ENCODE measurements at places on chromosomes 3 and 15.
A peak's percentile ranks its signal among the peaks of the same experiment; 100 is the strongest.

DNA sequence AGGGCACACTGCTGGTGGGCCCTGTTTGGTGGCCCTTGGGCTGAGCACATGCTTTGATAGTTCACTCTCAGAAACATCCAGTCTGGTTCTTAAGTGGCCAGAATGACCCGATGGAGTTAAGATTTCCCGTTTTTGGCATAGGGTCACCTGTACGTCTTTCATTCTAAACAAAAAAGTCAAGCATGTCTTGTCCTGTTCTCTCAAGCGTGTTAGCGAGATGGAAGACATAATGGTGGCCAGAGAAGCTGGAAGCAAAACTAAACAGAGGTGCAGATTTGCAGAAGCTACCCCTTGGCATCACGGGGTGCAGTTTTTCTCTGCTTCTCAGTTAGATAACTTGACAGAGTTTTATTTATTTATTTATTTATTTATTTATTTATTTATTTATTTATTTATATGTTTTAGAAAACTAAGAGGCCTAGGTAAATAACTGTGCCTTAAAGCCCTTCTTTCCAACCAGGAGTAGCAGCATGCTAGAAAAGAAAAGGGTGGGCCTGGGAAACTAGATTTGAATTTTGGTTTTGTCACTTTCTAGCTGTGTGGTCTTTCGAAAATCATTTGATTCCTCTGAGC is 63.0 kb downstream of the ST6GAL1 start:
- no peak for DNase-seq

GRCh38 chr3:46966811-46967210 is 9.7 kb downstream of the CCDC12 start:
- DNase-seq = no peak

DNA sequence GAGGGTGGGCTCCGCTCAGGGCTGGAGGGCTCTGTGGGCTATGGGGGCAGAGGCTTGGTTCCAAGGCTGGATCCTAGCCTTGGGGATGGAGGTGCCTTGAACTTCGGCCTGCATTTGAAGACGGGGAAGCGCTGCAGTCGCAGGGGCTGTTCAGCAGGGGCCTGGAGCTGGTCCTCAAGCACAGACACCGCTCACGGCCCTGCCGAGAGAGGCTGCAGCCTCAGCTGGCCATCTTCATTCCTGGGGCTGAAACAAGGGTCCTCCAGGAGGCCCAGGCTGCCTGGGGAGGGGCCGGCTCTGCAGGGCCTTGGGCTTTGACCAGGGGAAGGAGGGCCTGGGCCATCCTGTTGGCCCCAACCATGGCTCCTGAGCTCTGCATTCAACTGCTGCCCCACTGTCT is 25.6 kb upstream of the PLXND1 start:
- DNase-seq = no peak

DNA sequence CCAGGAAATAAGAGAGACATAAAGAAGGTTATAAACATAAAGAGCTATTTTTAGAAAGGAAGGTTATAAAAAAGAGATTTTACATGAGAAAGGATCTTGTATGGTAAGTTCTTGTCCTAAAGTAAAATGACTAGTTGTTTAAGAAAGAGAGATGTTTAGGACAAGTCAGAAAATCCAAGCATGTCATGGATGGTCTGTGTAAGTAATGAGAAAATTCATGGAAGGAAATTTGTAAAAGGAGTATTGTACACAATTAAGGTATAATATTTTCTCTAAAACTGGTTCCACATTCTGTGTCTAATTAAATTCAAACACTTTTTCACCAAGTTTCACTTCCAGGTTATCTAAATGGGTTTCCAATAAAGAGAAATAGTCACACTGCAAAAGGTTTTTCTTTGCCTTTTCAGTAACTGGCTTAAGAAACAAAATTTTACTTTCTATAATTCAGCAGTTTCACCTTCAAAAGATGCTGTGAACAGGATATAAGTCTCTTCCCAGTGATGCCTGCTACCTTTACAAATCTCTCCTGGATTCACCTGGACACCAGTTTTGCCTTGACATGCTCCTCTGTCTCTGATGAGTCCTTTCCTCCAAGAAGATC is 455.7 kb downstream of the ZIC1 start:
- DNase-seq = no peak

- no peak for DNase-seq
Measured at GRCh38 chr3:136171097-136171542, 25.0 kb downstream of the MSL2 start.

DNA sequence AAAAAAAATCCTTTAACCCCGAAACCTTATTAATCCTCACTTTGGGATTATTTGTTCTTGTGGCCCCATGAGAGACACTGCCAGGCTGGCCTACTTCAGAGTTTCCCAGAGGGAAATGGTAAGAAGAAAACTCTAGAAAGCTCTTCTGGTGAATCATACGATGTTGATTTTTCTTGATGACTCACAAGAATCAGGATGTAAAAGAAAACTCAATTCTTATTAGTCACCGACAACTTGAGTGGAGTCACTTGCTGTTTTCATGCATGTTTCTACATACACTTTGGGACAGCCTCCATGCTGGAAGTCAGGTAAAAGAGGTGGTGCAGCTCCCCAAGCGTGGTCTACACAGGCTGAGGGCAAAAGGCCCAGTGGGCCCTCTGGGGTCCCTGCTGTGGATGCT is 42.8 kb downstream of the MYO5C start:
- DNase-seq = peak; percentile 86

DNA sequence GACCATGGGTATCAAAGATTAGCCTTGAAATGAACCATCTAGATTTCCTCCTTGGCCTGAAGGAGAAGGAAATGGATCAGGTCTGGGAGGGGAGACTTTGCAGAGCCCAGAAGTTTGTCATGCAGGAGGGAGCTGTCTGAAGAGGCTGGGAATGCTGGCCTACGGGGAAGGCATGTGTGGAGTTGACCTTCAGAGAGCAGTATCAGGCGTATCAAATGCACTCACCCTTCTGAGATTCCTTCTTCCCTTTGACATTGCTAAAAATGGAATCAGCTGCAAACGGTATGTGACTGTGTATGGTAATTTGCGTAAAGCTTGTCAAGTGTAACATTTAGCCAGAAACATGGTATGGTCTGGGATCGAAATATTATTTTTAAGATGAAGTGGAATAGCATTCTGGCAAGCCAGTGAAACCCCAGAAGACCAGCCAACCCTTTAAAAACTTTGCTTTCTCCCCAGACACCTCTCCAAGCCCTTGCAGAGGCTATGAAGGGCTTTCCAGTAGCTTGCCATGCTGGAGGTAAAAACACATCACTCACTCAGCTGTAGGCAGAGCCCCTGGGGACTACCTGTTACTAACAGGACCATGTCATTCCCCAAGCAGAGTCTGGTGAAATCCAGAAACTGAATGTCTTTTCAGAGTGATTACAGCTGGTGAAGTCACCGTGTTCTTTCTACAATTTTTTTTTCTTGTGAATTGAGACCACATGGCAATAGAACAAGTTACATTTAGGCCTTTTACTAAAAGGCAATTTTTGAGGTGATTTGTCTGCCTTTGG is 174.7 kb upstream of the SLC24A5 start:
- DNase-seq = no peak

- DNase-seq = no peak
Measured at GRCh38 chr3:106850437-106850836, 526.8 kb upstream of the CCDC54 start.

DNA sequence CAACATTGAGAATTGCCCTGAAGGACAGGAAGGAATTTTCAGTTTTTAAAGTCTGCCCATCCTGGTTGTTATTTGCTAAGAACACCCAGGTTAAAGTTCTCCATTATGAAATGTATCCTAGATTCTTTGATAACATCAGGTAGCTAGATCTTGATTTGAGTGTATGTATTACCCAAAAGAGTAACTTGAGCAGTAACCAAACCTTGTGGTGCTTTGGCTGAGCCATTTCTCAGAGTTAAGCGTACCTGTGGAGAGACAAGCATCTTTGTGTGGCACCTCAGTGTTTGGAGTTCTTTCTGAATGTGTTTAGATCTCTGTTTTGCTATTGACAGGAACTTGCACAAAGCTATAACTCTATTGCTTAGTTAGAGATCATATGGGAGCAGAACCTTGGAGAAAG is 20.4 kb downstream of the CEP97 start:
- DNase-seq = no peak

All from HS-5 (cell line).